Upper lobe of left lung (tissue), 6 donors: ENCODE measurements at places on chromosomes 6 and 20. TPM values are rescaled to one million over a fixed set of nuclear protein-coding genes. Genes with fewer than 3 reads are reported as not detected.

GRCh38 chr6:90978046-90978445 lies 391.2 kb upstream of the MAP3K7 start:
- DNase-seq, result no peak

DNA sequence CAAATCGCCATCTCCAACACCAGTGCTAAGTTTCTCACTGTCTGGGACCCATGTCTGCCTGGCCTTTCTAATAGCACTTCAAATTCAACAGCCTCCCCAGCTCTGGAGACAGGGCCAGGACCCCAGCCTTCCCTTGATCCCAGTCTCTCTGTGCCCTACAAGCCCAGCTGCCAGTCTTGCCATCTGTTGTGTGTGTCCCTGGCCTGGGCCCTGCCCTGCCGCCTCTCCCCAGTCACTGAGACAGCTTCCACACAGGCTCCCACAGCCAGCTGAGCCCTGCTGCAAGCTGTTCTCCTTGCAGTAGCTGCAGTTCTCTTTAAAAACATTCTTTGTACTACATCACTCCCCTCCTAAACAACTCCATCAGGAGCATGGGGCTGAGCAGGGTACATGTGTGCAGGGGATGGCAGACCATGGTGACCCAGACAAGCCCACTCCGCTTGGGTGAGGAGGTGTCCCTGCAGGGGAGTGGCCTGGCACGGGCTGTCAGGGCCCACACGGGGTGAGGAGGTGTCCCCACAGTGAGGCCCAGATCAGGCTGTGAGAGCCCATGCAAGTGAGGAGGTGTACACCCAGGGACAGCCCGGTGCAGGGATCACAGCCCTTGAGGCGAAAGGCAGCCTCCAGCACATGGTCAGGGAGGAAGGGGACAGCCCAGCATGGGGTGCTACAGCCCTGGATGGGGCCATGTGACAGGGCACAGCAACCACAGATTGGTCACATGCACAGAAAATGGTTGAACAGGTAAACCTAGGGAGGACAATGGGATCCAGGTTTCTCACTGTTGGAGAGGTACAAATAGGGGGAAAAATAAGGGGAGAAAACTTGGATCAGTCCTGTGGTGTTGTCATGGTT lies 16.2 kb downstream of the CST7 start:
- no peak for DNase-seq

Gene GJA10
- total RNA-seq, result not detected

DNA sequence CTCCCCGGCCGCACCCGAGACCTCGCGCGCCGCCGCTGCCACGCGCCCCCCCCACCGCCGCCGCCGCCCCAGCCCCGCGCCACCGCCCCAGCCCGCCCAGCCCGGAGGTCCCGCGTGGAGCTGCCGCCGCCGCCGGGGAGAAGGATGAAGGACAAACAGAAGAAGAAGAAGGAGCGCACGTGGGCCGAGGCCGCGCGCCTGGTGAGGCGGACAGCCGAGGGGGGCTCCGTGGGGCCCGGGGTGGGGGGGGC lies 426 bp downstream of the ASXL1 start:
- DNase-seq, result no peak

DNA sequence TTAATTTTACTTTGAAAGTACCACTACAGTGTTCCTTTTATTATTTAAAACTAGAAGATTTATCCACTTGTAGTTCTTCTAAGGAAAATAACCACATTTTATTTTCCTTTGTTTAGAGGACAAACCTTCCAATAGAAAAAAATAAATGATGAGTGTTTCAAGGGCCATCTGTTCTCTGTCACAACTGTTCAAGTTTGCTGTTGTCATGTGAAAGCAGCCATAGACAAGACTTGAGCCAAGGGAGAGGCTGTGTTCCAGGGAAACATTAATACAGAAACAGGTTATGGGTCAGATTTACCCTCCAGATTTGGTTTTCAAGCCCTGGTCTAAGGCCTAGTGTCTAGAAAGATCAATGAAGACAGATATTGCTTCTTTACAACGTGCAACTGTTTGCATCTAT lies 463.6 kb downstream of the C6orf118 start:
- DNase-seq, result no peak
